ENCODE measurements at places on chromosomes 6 and 20.
A peak's percentile ranks its signal among the peaks of the same experiment; 100 is the strongest.

DNA sequence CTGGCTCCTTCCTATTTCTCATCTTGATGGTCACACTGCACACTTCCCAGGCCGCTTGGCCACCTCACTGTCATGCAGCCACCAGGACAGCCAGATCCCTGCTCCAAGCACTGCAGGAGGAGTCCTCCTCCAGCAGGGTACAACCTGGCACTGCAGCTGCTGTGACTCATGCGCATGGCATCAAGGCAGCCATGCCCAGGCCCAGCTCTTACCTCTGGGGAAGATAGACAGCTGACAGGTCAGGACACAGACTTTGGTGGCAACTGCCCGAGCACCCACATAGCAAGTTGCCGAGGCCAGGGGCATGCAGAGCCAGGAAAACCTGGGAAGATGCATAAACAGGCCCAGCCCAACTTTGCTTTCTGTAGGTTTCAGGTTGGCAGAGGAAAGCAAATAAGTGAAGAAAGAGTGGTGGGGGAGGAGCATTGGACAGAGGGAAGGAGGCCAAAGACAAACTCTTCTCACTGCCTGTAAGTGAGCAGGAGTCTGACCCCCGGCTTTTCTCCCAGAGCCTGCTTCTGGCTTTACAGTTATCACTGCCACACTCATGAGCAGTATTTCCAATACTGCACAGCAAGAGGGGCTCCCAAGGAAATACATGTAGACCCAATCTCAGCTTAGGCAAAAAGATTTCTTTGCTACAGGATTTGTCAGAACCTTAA is 38.8 kb downstream of the SLC22A3 start:
- peak; percentile 75 for DNase-seq

GRCh38 chr6:100913400-100914276 is 32.5 kb upstream of the ASCC3 start:
- DNase-seq: no peak

DNA sequence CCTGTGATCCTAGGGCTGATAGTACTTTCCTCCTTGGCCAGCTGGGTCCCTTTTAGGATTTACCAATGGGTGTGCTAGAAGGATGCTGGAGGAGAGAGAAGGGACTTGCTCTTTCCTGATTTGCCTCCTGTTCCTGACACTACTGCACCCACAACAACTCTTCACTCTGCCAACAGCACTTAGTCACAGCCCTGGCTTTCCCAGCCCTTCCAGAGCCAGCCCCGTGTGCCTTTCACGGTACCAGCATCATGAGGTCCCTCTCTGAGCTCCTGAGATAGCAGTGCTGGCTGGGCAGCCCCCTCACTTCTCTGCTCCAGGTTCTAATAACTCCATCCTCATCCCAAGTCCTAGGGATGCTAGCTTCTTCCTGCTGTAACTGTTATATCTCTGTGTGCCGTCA is 80.9 kb downstream of the DNAH8 start:
- no peak for DNase-seq

DNA sequence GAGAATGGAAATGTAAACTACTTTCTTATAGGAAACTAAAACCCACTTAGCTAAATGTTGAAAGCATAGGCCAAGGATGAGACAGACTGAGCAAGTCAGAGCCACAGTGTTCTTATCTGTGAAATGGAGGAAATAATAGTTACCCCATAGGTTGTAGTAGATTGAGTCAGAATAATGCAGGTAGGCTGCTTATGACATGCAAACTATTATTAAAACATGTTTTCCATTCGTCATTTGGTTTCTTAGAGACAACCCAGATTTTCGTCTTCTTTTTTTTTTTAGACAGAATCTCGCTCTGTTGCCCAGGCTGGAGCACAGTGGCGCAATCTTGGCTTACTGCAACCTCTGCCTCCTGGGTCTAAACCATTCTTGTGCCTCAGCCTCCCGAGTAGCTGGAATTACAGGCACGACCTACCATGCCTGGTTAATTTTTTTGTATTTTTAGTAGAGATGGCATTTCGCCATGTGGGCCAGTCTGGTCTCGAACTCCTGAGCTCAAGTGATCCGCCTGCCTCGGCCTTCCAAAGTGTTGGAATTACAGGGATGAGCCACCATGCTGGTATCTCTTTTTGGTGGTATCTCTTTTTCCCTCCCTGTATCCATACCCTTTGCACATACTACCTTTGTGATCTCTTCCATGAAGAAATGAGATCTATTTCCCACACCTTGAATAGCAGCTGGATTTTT is 196.5 kb upstream of the ZNF217 start:
- no peak for DNase-seq

- peak; percentile 93 for DNase-seq
These were observed 32.7 kb downstream of the PTPRK start for GRCh38 chr6:128487746-128488145.

GRCh38 chr6:29653452-29654038 is 3.3 kb upstream of the MOG start:
- peak; percentile 72 for DNase-seq

All from renal cortical epithelial cell (primary cell).